ENCODE measurements at places on chromosomes 1 and 21.

GRCh38 chr1:169563650-169564049, 22.6 kb downstream of the F5 start:
- DNase-seq, result no peak

DNA sequence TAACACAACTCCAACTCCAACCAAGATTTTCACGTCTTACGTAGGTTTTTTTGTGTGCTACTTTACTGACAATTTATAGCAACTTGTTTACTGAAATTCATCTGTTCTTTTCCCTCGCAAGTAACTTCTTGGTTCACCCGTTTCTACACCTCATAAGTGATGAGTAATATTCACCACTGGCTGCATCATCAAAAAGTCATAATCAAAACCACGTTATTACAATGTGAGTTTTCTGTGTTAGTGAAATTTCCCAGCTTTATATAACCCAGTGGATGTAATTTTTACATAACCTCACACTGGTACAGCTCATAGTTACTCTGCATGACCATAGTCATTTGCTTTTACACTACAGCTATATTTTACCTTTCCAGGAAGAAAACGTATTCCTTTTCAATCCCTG, 401.1 kb upstream of the LYPLAL1 start:
- DNase-seq, result no peak

DNA sequence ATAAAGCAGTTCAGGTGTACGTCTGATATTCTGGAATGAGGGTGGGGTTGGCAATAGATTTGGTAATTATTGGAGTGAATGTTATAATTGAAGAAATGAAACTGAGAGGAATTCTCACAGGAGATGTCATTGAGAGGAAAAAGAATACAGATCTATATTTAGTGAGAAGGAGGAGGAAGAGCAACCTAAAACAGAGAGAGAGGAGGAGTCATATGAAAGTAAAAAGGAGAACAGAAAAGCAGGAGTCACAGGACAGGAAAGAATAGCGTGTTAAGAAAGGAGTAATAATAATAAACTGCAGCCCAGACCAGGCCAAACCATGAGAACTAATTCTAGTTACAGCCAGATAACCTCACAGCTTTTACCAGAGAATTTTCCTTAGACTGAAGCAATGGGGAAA, 62.7 kb upstream of the MROH9 start:
- DNase-seq, result no peak

DNA sequence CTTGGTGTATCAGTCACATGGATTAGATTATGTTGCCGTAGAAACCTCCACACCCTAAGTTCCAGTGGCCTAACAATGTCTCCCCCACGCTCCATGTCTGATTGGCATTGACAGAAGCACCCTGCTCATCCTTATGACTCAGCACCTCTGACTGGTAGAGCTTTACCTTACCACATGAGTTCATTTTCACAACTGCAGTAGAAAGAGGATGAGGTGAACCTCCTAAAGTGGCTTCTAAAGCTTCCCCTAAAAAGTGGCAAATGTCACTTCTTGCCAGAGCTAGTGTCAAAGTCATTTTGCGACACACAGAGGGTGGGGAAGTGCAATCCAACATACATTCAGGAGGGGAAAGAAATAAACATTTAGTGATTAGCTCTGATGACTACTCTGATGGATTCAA, 30.6 kb upstream of the LYPD8 start:
- DNase-seq, result no peak

DNA sequence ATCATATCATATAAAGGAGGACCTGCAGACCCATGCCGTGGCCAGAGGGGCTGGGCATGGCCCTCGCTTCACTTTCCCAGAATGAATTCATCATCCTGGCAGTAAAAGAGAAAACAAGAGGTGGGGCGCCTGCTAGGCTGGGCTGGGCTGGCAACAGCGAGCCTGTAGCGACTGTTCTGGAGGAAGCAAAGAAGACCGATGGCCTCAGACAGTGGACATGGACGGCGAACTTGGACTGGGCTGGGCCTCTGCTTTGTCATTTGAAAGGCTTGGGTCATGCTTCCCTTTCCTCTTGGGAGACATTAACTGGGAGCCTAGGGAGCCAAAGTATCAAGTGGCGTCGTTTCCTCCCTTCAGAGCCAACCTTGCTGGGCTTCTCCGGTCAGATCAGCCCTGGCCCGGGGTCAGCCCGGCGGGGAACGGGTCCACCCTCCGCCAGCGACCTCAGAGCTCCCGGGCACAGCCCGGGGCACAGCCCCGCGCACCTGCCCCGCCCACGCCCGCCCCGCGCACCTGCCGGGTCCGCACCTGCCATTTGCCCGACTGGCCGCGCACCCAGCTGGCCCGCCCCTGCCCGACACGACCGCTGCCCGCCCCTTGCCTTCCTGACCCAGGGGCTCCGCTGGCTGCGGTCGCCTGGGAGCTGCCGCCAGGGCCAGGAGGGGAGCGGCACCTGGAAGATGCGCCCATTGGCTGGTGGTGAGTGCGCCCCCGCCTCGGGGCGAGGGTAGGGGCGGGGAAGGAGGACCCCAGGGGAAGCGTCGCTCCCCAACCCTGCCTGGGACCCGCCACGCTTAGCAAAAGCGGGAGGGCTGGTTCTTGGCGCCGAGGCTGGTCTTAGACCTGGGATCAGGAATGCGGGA, at the start of gene FAM3B:
FAM3B (plus strand) TSS at position 602 of the 863 bp plus-strand sequence; CDS start at position 681, 79 bp downstream.
- DNase-seq, result no peak

GRCh38 chr1:68963353-68963752, 466.5 kb upstream of the DEPDC1 start:
- DNase-seq, result no peak
